ENCODE measurements at places on chromosomes 16 and 17. TPM values are rescaled to one million over a fixed set of nuclear protein-coding genes. Genes with fewer than 3 reads are reported as not detected.

The OTOP3 gene
- 31.8 TPM for polyA plus RNA-seq

GRCh38 chr16:1220841-1221627 lies 4.0 kb downstream of the TPSG1 start:
- H3K27ac ChIP-seq = no peak overlapping the region
- no peaks in the 10 kb centered on the region for H3K27me3 ChIP-seq
- no peak for DNase-seq
- no peaks in the 10 kb centered on the region for H3K4me1 ChIP-seq
- no peaks in the 10 kb centered on the region for H3K36me3 ChIP-seq
- no peak overlapping the region for H3K4me3 ChIP-seq

- no peaks in the 10 kb centered on the region for H3K36me3 ChIP-seq
- no peak for DNase-seq
- H3K27me3 ChIP-seq = no peaks in the 10 kb centered on the region
- H3K4me3 ChIP-seq = no peak overlapping the region
Measured at GRCh38 chr17:74339537-74340195, 13.6 kb downstream of the KIF19 start.

- no peak overlapping the region for H3K4me3 ChIP-seq
- no peak overlapping the region for H3K27ac ChIP-seq
- no peaks in the 10 kb centered on the region for H3K4me1 ChIP-seq
- H3K36me3 ChIP-seq = no peaks in the 10 kb centered on the region
- no peak for DNase-seq
- no peaks in the 10 kb centered on the region for H3K27me3 ChIP-seq
Measured at GRCh38 chr16:13098536-13098935, 197.1 kb downstream of the SHISA9 start.

DNA sequence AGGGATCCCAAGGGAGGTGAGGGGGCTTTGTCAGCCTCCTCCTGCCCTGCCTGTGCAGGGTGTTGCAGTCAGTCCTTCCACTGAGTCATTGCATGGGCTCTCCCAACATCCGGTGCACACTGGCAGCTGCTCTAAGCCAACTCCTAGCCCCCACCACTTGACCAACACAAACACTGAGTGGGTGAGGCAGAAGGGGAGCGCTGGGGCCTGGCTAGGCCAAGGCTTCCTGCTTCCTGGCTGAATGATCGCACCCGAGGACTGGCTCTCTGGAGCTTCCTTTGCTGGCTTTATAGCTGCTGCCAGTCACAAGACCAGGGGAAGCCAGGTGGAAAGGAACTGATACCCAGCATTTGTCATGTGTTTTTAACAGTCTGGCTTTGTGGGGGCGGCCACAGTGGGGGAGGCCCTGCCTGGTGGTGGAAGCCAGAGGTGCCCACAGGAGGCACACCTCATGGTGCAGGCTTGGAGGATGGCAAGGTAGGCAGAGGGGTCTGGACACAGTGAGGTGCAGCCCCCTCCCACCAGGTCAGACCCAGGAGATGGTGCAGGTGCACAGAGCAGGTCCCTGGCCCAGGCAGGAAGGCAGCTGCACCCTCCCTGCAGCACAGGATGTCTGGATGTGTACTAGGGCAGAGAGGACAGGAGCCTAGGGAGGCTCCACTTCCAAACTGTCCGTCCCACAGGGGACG lies 6.8 kb downstream of the MPG start:
- peaks cover 5% of the 10 kb centered on the region for H3K36me3 ChIP-seq
- H3K4me3 ChIP-seq = no peak overlapping the region
- no peaks in the 10 kb centered on the region for H3K4me1 ChIP-seq
- H3K27ac ChIP-seq = peak overlapping the region; percentile 22

DNA sequence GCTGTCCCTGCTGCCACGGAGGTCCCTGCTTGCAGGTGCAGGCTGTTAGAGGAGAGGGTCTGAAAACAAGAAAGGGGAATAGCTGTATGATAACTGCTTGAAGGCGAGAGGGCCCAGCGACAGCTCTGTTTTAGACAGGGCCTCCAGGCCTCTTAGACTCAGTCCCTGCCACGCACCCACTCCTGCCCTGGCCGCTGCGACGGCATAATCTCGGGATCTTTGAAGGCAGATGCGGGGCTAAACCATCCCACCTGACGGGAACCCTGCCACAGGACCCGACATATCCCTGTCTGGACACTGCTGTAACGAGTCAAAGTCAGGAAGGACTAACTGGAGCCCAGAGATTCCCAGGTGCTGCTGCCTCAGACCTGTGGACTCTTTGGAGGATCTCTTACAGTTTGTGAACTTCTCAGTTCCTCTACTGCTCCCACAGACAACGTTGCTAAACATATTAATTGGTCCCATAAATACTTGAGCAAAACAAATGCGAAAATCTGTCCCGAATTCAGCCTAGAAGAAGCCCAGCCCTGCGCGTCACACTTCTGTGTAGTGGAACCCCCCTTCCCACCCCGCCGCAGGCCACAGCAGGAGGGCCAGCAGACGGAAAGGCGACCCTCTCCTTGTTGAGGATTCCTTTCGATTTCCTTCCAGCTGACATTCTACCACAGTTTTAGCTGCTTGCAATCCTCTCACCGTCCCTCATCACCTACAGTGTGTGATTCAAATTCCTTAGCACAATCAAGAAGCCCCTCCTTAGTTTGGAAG lies 998 bp upstream of the TMEM11 start:
- no peaks in the 10 kb centered on the region for H3K36me3 ChIP-seq
- H3K4me3 ChIP-seq = peak overlapping the region; percentile 65
- peak overlapping the region; percentile 92 for H3K27ac ChIP-seq
- no peaks in the 10 kb centered on the region for H3K27me3 ChIP-seq
- DNase-seq = no peak
- H3K4me1 ChIP-seq = peaks cover 3% of the 10 kb centered on the region

DNA sequence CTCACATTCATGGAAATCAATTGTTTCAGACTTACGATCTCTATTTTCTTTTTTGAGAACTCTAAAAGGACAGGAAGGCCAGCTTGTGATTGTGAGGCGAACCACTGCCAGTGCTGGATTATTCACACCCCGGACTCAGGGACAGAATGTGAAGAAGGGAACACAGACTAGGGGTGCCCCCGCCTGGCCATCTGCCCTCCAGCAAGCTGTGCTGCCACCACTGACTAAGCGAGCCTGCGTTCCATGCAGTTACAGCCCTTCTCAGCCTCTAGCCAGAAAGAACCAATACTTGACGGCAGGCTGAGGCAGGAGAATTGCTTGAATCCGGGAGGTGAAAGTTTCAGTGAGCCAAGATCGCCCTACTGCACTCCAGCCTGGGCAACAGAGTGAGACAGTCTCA lies 2.8 kb downstream of the HAGH start:
- H3K36me3 ChIP-seq = no peaks in the 10 kb centered on the region
- DNase-seq = peak; percentile 76
- H3K4me3 ChIP-seq = no peak overlapping the region
- H3K27me3 ChIP-seq = no peaks in the 10 kb centered on the region

DNA sequence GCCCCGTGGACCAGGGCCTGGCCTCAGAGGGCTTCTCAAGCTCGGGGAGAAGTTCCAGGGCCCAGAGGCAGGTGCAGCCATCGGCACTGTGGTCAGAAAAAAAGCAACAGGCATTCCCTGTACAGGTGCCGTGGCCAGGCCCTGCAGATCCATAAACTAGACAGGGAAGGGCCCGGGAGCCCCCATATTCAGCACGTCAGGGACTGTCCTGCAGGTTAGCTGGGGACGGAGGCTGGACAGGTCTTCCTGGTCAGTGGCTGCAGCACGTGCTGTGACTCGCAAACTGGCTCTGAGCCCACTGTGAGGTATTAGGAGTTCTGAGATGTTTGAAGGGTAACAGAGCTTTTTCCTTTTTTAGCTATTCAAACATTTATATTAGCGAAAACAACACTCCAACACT lies 15.0 kb upstream of the C16orf95 start:
- no peaks in the 10 kb centered on the region for H3K4me1 ChIP-seq
- no peak overlapping the region for H3K4me3 ChIP-seq
- DNase-seq = no peak
- peaks cover 27% of the 10 kb centered on the region for H3K36me3 ChIP-seq
- no peaks in the 10 kb centered on the region for H3K27me3 ChIP-seq

GRCh38 chr16:80191928-80192327 lies 348.9 kb upstream of the DYNLRB2 start:
- H3K36me3 ChIP-seq = no peaks in the 10 kb centered on the region
- no peak for DNase-seq
- peaks cover 2% of the 10 kb centered on the region for H3K27me3 ChIP-seq
- H3K4me3 ChIP-seq = no peak overlapping the region
- no peaks in the 10 kb centered on the region for H3K4me1 ChIP-seq

DNA sequence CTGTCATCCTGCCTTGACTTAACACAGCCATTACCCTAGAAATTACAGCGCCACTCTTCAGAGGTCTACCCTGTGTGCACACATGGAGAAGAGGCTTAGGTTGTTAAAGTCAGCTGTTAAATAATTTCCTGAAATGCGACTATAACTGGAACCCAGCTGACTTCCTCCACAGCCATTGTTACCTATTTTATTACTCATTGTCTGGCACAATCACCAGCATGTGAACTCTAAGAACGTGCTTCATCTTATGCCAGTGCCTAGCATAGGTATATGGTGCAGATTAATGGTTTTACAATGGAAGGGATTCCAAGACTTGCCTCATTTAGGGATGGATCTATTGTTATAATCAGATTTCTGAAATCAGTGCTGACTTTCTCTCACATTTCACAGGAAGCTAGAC lies 11.9 kb downstream of the RDM1 start:
- no peaks in the 10 kb centered on the region for H3K27me3 ChIP-seq
- no peak overlapping the region for H3K27ac ChIP-seq
- H3K36me3 ChIP-seq = peaks cover 12% of the 10 kb centered on the region
- peaks cover 28% of the 10 kb centered on the region for H3K4me1 ChIP-seq
- H3K4me3 ChIP-seq = no peak overlapping the region

DNA sequence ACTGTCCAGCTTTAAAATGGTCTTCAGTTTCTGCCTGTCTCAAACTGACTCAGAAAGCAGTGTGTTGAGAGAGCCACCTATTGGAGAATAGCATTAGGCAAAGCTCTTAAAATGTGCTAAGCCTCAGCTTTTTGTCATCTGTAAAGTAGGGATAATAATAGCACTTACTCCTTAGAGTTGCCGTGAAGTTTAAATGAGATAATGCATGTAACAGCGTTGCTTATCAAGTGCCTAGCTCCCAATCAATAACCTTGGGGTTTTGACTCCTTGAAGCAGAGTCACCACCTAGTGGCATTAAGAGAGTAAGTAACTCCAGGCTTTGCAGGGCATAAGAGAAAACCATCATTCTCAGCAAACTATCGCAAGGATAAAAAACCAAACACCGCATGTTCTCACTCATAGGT lies 163.3 kb downstream of the HS3ST2 start:
- H3K4me1 ChIP-seq = no peaks in the 10 kb centered on the region
- H3K36me3 ChIP-seq = no peaks in the 10 kb centered on the region
- no peak for DNase-seq
- no peak overlapping the region for H3K4me3 ChIP-seq
